ENCODE measurements at places on chromosomes 6 and 20.

GRCh38 chr20:61332016-61332975 is 80.2 kb downstream of the CDH4 start:
- no peak for DNase-seq

DNA sequence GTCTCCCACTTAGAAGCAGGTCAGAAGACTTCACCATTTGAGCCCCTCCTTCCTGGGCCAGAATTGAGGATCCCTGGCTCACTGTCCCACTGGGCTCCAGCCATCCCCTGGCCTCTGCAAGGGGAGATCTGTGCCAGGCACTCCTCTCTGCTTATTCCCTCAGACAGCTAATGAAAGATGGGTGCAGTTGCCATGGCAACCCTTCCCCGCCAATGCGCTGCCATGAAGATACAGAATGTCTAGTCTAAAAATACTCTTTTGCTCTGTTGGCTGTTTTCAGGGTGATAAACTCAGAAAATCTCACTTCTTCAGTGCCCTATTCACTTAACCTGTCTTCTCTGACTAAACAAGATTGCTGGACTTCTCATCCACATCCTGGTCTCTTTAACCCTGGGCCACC is 13.6 kb upstream of the TTLL2 start:
- no peak for DNase-seq

DNA sequence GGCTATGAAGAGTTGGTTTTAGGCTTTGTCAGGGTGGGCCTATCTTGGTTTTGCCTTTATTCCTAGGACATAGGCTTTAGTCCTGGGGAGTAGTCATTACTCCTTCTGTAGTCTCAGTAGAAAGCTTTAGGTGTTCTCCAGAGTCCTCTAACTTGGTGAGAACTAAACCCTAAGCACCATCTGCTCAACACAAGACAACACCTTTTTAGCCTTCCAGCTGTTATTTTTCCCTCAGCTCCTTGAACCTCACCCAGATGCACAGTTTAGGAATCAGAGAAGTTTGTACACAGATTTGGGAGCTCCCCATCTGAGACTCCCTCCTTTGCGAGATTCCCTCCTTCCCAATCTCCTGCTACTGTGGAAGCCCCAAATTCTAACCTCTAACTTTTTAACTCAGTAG is 141.3 kb downstream of the QRSL1 start:
- no peak for DNase-seq

GRCh38 chr6:5295623-5296022 is 34.3 kb downstream of the FARS2 start:
- no peak for DNase-seq

- DNase-seq: no peak
These were observed 220.9 kb upstream of the MYLIP start for GRCh38 chr6:15907914-15908518.

DNA sequence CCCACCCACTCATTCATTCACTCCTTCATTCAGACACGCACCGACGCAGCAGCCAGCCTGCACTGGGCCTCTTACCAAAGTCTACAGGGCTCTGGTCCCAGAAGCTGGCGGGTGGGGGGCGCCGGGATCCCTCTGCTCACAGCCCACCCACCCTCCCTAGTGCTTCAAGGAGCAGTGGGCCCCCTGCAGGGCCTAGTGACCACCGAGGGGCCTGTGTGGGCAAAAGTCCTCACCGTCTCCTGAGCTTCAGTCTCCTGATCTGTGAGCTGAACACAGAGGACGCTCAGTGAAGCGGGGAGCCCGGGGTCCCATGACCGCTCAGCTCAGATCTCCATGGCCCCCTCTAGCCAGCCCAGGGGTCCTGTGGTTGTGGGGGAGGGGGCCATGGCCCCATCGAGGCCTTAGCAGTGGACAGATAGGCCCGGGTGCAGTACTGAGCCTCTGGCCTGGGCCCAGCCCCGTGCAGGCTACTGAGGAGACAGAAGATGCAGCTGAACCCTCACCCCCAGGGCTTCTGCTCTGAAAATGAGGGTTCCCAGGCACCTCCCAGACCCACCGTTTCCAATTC is 33.4 kb upstream of the MRGBP start:
- DNase-seq: no peak

DNA sequence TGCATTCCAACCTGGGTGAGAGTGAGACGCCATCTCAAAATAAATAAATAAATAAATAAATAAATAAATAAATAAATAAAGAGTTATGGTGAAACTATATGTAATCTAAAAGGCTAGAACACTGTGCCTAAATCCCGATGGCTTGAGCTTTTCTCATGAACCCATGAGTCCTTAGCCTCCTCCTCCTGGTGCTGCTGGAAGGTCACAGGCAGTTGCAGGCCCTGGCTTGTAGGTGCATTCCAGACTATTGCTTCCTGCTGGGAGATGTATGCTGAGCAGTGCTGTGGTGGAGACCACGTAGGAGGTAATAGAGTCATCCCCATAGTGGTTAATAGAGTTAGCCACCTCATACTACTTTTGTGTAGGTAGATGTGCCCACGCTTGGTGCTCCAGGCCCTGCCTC is 12.5 kb downstream of the PTK7 start:
- DNase-seq: no peak

- DNase-seq: no peak
These were observed 14.5 kb downstream of the COL9A3 start for GRCh38 chr20:62831361-62831788.

GRCh38 chr6:144036064-144036834 is 28.2 kb upstream of the PLAGL1 start:
- DNase-seq: peak; percentile 22

DNA sequence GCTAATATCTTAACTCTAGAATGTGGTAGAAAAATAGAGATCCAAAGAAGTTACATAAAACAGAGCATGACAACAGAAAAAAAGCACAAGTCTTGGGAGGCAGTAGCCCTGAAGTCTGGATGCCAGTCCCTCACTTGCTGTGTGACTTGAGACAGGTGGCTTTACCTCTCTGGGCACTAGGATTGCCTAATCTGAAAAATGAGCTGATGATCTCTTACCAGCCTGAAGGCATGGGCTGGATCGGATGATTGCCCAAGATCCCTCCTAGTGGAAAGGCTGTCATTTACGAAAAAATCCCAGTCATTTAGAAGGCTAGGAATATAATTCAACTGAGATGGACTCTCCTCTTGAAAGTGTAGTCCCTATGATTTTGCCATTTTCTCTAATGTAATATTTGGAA is 10.9 kb upstream of the GCM1 start:
- DNase-seq: no peak

DNA sequence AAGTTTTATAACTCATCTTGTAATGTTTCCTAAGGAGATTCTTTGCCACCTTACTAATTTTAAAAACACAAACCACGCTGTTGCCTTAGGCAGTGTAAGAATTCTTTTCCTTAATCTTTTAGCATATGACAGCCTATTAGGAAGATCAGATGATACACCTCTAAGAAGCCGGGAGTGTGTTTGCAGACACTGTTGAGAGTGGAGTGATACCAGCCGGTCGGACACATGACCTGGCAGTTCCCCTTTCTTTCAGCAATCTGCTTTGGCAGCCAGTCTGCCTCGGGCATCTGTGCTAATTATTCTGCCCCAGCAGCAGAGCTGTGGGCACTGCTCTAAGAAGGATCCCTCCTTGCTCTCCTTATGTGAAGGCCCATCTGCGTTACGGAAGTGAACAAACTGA is 50.9 kb downstream of the PLCB4 start:
- DNase-seq: no peak

DNA sequence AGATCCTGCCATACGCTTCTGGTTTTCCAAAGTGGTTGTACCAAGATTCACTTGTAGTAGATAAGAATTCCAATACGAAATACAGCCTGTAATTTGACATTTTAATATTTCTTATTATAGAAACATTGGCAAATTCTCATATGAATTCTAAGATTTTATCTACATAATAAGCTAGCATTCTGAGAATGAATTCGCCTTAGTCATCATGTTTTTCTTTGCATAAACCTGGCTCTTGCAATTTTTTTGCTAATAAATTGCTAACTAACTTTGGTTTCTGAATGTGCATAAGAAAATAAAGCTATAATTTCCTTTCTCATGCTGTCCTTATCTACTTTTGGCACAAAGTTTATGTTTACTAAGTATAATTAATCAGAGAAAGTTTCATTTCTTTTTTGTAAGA is 673.0 kb downstream of the PTPRT start:
- DNase-seq: no peak

- DNase-seq: no peak
These were observed 98.4 kb downstream of the CDKAL1 start for GRCh38 chr6:20632696-20633095.

GRCh38 chr20:37347347-37347823 is 1.4 kb downstream of the SRC start:
- no peak for DNase-seq

- DNase-seq: no peak
These were observed 31.2 kb upstream of the SPTLC3 start for GRCh38 chr20:12977328-12978125.

All from HuH-7.5 (cell line).